ENCODE measurements at places on chromosomes 16 and 17.

GRCh38 chr16:67451704-67452435 lies 20.9 kb downstream of the HSD11B2 start:
- DNase-seq: no peak

DNA sequence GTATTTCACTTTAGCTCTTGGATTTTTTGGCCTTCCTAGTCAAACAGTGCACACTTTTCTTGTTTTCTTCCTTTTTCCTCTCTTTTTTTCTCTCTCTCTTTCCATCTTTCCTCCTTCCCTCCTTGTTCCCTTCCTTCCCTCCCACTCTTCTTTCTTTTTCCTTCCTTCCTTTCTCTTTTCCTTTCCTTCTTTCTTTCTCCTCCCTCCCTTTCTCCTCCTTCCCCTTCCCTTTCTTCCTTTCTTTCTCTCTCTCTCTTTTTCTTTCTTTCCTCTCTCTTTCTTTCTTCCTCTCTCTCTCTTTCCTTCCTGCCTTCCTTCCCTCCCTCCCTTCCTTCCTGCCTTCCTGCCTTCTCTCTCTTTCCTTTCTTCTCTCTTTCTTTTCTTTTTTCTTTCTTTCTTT lies 181.6 kb upstream of the ELAC2 start:
- no peak for DNase-seq

GRCh38 chr16:72961863-72962262 lies 86.1 kb downstream of the ZFHX3 start:
- no peak for DNase-seq

DNA sequence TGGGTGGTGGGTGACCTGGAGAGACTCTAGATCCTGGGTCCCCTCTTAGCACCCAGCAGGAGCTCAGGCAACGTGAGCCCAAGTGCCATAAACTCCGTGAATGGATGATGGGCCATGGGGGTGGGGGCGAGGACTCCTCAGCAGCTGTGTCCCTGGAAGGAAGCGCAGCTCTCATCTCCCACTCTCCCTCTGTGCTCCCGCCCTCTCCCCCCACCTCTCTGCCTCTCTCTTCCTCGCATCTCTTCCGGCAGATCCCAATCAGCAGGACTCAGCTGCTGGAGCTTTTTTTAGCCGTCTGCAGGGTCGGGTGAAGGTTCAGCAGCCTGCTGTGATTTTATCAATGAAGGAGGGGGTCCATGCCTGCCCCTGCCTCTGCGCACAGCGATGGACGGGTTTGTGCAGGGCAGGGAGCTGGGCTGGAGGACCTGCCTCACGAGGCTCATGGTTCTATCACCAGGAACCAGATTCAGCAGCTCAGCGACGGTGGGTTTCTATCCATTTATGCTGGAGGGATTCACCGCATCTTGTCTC lies 8.3 kb downstream of the CCR7 start:
- no peak for DNase-seq

GRCh38 chr17:75764711-75765421 lies at the start of gene GALK1:
GALK1 (minus strand) TSS chr17:75765192; CDS start chr17:75765136, 56 bp downstream.
- DNase-seq: no peak

- no peak for DNase-seq
These were observed 16.5 kb downstream of the TANGO6 start for GRCh38 chr16:68859828-68860227.

DNA sequence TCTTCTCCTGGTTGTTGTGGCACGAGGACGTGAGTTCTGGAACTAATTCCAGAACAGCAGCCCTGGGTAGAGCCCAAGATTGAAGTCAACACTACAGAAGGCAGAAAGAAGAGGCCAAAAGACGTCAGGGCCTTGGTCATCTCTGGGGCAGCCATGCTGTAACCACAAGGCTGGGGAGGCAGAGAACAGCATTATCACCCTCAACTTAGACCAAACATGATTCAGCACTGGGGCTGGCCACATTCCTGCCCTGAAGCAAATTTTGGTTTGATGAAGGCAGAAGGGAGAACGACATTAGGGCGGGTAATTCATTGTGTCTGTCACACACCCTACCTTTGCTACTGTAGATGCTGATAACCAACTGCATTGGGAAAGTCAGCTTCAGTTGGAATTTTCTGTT lies 9.7 kb upstream of the ALOX15B start:
- no peak for DNase-seq

- peak; percentile 66 for DNase-seq
These were observed 14.6 kb upstream of the SBK1 start for GRCh38 chr16:28277537-28278388.

Measured in stimulated activated CD8-positive, alpha-beta memory T cell treated with anti-CD3 and anti-CD28 coated beads, Interleukin-15, amount 100 ng/mL, for 4 hours (primary cell).